CD4-positive, CD25-positive, alpha-beta regulatory T cell (primary cell): ENCODE measurements at places on chromosomes 5 and 9. TPM values are rescaled to one million over a fixed set of nuclear protein-coding genes. Genes with fewer than 3 reads are reported as not detected.

ADAMTS13 gene
- not detected for polyA plus RNA-seq

FIBCD1 gene
- not detected for polyA plus RNA-seq

PPIC gene
- polyA plus RNA-seq = not detected

ADGRD2 gene
- not detected for polyA plus RNA-seq
